ENCODE measurements at places on chromosomes 13 and 19.

DNA sequence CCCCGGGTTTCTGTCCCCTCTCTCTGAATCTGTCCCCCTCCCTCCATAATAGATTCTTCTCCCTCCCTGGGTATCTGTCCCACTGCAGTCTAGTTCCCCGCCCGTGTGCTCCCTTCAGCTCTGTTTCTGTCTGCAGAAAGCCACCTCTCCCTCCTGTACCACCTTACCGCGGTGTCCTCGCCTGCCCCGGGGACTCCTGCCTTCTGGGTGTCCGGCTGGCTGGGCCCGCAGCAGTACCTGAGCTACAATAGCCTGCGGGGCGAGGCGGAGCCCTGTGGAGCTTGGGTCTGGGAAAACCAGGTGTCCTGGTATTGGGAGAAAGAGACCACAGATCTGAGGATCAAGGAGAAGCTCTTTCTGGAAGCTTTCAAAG lies 1.3 kb downstream of the FCGRT start:
- DNase-seq: no peak

DNA sequence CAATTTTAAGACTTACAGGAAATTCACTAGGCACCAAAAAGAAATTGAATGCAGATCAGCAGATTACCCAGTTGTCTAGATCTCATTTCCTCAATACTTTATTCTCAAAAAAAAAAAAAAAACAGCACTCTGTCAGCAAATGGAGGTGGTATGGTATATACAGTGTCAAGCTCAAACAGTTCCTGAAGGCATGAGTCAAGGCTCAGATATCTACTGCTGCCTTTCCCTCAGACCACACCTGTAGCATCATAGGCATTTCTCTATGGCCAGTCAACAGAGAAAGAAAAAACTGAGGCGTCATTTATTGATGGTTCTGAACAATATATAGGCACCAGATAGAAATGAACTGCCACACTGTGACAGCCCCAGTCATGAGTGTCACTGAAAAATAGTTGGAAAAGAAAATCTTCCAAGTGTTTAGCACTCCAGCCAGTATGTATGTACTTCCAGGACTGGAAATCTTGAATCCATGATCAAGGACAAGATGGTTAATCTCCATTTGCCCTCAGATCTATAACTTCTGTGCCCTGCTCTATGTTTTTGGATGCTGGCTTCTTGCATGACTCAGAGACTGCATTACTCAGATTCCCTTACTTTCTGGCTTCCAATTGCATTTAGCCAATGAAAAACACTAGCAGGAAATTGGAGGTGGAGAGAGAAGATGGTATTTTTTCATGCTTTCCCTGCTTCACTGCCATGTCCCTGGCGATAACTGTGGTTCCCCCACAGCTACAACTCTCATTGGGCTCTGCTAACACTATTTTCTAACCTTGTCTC lies 8.4 kb upstream of the COG3 start:
- no peak for DNase-seq

- DNase-seq: no peak
These were observed 29.4 kb upstream of the TFDP1 start for GRCh38 chr13:113555141-113555540.

- no peak for DNase-seq
These were observed 74.5 kb downstream of the NBEA start for GRCh38 chr13:35016362-35017112.

DNA sequence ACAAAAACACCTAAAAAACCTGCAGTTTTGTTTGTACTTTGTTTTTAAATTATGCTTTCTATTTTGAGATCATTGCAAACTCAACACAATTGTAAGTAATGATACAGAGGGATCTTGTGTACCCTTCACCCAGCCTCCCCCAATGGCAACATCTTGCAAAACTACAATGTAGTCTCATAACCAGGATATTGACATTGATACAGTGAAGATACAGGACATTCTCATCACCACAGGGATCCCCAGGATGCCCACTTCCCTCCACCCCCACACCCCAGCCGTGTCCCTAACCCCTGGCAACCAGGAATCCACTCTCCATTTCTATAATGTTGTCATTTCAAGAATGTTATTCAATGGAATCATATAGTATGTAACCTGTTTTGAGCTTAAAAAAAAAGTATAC lies 10.3 kb upstream of the C5AR2 start:
- no peak for DNase-seq

DNA sequence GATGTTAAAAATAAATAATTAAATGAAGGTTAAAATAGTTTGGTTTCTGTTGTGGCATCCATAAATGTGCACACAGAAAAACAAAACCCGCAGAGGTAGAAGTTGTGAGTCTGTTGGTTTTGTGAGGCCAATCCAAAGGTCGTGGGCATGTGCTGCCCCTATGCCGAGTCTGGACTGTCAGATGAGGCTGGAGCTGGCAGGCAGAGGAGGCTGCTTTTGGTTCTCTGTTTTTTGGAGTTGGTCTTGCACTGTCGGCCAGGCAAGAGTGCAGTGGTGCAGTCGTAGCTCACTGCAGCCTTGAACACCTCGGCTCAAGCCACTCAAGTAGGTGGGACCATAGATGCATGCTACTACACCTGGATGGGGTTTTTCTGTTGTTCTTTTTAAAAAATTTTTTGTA lies 43.7 kb downstream of the TSSK6 start:
- DNase-seq: no peak

- DNase-seq: no peak
These were observed 17.5 kb downstream of the RYR1 start for GRCh38 chr19:38451036-38451435.

DNA sequence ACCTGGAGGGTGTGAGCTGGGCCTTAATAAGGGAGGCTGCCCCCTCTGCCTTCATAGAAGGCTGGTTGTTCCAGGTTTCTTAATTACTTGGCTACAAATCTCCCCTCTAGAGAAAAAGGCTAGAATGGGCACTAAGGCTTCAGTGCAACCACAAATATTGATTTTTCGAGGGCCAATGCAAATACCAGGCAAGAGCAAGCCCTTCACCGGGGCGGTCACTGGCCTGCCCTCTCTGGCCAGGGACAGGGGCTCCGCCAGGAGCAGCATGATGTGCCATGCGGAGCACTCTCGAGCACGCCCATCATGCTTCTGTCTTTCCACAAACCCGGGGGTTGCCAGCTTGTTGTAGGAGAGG lies 127.8 kb upstream of the SPACA7 start:
- DNase-seq: no peak

GRCh38 chr13:30818323-30818960 lies 83.1 kb downstream of the ALOX5AP start:
- DNase-seq: no peak
